Frontal cortex (tissue), 4 donors: ENCODE measurements at places on chromosomes 1 and 21.
A peak's percentile ranks its signal among the peaks of the same experiment; 100 is the strongest.

DNA sequence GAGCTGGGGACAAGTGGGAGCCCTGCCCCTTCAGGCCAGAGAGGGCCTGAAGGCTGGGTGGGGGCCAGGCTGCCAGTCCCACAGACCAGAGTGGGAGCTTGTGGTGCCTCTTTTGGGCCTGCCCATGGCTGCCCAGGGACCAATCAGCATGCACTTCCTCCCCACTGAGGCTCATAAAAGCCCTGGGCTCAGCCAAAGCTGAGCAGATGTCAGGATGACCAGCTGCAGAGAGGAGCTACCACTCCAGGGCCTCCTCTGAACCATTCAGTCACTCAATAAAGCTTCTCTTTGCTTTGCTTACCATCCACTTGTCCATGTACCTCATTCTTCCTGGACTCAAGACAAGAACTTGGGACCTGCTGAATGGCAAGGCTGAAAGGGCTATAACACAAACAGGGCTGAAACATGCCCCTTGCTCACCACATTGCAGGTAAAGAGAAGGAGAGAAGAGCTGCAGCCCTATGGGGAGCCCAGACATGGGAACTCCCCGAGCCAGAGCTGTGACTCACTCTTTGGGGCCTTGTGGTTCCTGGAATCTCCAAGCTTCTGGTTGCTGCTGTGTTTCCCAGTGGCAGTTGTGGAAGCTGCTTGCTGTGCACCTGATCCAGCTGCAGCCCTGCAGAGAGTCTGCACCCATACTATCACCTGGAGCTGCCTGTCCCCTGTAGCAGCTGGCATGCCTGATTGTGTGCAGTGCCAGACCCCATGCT lies 82.0 kb downstream of the OLFML3 start:
- no peak for DNase-seq

DNA sequence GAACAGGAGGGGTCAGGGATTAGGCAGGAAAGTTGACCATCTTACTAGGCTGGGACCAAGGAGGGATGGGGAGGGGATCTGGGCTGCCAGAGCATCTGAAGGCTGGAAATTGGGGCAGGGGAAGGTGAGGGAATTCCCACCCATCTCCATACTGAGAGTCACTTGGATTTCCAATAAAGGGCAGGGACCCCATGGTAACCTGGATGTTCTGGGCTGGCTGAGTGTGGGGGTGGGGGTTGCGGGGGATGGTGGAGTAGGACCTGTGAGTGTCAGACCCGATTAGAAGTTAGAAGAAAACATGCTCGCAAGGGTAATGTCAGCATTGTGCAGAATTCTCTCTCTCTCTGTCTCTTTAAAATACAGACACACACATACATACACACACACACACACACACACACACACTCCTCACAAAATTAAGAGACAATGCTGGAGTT lies 40.0 kb upstream of the EPS15 start:
- DNase-seq: no peak

- no peak for DNase-seq
These were observed 17.9 kb downstream of the FOXO6 start for GRCh38 chr1:41378999-41379737.

DNA sequence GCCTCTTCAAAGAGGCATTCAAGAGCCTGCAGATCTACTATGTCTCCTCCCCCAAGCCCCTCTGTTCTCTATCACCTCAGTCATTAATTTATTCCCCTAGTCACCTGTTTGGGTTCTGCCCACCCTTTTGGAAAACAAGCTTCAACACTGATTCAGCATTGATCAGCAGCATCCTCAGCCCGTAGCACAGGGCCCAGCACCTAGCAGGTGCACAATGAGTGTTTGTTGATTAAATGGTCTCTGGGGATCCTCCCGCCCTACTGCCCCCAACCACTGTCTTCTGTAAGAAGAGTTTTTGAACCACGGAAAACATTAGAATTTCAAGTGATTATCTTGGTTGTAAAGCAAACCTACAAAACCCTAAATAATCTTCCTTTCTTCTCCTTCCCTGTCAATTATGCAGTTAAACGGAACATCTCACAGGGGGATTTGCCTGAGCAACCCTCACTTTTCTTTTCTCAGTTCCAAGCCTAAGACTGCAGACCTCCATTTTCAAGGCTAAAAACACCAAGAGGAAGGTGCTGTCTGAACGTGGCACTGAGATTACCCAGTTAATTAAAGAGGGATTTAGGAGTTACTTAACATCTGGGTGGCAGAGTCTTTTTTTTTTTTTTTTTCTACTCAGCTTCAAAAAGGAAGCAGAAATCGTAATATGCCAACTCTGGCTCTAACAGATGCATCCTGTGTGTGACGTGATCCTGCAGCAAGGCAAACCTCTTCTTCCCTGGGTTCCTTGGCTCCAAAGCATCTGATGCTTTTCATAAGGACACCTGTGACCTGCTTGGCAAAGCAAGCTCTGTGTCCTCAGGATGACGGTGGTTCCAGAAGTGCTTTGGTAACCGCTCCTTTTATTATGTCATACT lies 163.0 kb downstream of the KAZN start:
- DNase-seq: no peak

- DNase-seq: peak; percentile 80
These were observed 918 bp downstream of the MIB2 start for GRCh38 chr1:1616045-1616790.

- DNase-seq: no peak
These were observed 90.9 kb downstream of the PIK3R3 start for GRCh38 chr1:46041551-46041950.

DNA sequence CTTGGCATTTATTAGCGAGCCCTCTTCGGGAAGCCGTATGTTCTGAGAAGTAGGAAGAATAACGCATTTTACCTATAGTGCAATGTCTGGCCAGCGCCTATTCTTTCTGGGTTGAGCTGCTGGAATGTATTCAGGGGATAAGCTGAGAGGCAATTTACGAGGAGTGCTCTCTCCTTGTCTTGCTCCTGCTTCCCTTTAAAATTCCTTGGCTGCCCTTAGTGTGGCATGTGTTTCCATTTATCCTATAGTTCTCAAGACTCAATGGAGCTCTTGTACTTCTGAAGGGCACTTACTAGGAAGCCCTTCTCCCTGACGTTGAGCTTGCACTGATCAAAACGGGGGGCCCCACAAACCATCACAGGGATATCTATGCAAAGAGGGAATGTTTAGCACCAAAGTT lies 364.6 kb downstream of the DISC1 start:
- DNase-seq: no peak

GRCh38 chr21:37128076-37128475 lies 55.0 kb downstream of the TTC3 start:
- no peak for DNase-seq

GRCh38 chr1:91894036-91894761 lies 8.2 kb upstream of the TGFBR3 start:
- no peak for DNase-seq

DNA sequence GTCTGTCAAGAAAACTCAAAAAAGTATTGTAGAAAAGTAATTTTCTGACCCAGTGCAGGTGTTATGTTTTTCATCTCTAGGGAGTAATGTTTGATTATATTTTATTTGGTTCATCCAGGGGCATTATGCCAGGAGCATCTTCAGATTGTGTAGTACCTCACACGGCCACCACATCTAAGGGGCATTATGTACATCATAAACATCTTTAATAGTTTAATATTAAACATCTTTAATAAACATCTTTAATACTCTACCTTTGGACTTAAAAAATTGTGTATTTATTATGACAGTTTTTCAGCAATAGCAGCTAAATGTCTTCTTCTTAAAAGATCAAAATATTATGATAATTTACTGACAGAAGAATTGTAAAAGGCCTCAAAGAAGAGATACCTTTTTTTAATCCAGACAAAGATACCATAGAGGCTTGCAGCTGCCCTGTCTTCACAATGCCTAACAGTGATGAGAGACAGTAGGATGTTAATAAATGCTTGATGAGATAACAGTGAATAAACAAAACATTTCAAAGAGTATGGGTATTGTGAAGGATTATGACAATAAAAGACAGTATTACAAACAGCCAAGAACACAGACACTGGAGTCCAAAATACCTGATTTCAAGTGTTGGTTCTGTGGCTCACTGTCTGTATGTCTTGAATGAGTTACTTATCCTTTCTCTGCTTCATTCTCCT lies 240.9 kb upstream of the ADGRL2 start:
- DNase-seq: no peak

GRCh38 chr1:234986750-234987414 lies 141.8 kb downstream of the TOMM20 start:
- no peak for DNase-seq

DNA sequence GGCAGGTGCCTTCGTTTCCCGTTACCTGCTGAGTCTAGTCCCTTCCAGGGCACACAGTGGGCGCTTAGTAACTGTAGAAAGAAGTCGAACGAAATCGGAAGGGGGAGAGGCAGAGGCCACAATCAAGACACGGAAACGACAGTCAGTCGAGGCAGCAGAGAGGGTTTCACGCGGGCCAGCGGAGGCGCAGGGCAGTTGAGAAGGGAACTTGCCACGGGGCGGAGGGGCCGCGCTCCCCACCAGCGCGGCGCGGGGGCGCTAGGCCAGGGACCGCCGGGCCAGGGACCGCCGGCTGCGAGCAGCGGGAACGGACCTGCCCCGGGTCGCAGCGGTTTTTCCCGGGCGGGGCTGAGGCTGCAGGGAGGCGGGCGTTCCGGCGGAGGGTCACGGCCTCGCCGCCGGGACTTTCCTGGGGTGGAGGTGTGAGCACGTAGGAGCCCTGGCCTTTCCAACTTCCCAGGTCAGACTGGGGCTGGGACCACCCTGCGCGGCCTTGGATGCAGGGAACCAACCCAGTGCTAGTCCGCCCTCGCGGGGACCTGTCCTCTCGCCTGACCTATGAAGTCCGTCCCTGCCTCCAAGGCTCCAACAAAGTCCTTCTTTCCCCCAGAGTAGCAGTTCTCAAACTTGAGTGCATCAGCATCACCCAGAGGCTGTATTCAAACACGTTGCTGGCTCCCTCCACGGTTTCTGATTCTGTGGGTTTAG lies 150.1 kb upstream of the FGGY start:
- peak; percentile 34 for DNase-seq

DNA sequence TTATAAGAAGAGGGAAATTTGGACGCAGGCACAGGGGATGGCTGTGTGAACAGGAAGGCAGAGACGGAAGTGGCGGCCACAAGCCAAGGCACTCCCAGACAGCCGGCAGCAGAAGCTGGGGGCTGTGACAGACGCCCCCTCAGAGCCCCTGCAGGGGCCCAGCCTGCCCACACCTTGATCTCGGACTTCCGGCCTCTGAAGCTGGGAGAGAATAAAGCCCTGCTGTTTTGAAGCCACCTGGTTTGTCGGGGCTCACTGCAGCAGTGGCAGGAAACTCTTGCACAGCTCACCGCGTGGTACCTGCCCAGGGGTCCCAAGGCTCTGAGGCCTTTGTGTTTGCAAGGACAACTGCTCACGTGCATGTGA lies 13.7 kb downstream of the MEGF6 start:
- DNase-seq: no peak

DNA sequence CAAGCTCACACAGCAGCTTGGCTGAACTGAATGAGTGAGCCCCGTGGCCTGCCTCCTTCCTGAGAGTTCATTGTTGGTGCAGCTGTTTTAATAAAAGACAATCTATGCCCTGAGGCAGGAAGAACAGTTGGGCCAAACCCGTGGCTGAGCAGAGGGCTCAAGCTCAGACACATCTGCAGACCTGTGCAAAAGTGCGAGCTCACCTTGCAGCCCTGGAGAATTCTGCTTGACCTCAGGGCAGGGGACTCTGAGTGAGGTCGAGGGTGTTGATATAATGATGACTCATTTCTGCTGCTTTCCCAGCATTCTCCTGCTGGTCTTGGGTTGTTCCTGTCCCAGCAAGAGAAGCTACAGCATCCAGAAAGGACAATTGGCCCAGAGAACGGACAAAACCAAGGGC lies 61.0 kb downstream of the ATP5PO start:
- DNase-seq: no peak

DNA sequence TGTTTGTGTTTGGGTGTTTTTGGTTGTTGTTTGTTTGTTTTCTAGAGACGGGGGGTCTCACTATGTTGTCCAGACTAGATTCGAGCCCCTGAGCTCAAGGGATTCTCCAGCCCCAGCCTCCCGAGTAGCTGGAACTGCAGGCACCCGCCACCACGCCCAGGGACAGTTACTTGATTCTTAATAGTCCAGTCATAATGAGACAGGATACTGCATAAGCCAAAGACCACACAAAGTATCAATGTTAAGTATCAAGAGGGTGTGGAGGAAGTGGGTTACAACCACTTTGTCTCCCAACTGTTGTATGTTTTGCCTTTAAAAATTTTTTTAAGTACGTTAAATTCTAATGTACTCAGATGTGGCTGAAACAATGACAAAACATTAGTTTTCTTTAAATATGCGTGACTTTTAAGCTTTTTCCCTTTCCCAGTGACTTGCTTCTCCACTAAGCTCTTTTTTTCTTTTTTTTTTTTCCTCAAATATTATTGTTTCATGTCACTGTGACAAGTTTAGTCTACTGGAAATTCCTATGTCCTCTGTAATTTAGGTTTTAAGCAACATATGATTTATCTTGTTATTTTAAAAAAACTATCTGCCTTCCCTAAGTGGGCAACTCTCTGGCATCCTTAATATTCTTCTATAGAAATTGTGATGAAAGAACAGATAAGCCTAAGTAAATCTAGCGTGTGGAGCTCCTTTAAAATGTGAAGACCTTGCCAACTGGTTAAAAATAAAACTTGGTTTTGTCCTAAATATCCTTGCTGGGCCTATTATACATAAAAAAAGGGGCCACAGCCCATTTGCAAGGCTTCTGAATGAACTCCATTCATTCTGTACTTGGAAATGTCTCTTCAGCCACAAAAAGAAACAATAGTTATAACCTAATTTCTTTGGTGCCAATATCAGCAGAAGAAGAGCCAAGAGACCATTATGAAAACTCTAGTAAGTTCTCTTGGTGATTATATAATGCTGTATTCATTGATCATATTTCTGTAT lies 56.2 kb upstream of the DPH5 start:
- DNase-seq: no peak

DNA sequence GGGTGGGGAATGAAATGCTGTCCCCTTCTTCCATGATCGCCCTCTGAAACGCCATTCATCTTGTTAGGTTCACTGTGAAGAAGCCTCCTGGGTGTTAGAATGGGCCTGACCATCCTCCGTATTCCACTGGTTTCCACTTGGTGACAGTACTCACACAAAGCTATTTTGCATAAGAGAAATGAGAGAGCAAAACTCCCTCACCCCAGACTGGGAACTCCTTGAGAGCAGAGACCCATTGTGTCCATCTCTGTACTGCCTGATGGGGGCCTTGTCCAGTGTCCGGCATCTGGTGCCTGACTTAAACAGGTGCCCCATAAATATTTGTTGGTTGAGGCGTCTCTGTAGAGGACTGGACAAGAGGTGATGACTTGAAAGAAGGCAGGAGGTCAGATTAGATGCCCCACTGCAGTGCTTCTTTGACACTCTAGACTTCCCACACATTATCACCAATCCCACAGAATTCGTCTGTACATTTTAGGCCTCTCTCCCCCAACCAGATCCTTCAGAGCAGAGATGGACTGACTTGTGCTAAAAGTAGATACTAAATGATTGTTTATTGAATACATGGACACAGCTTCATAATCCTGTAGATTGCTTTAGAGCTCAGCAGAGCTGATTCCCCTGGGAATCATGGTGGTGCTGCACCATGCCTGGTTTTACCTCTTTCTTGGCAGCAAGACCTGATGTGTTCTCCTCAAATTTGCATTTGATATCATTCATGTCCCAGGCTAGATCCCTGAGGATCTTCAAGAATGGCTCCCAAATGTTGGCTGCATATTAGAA lies 22.4 kb upstream of the KCNA2 start:
- DNase-seq: no peak

GRCh38 chr21:39184050-39184980 lies 1.1 kb upstream of the PSMG1 start:
- no peak for DNase-seq
